ENCODE measurements at places on chromosomes 4 and X.

- no peak for DNase-seq
These were observed 5.7 kb upstream of the PPEF1 start for GRCh38 chrX:18701621-18702361.

DNA sequence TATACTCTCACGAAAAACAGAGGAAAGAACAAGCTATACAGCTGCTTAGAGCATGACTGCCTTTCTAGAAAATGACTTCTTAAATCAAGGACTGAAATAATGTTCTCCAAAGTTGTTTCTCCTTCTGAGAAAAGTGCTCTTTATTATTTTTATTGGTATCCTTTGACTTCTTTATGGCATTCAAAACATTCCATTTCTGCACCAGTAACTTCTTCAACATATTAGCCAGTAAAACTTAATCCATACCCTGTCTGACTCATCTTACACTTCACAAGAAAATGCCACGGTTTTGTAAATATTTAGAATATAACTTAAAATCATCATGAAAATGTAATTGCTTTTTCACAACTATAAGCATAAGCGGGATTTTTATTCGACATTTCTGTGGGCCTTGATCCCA, 180.4 kb downstream of the NR3C2 start:
- DNase-seq, result no peak

- DNase-seq, result no peak
These were observed 24.2 kb downstream of the FAM156A start for GRCh38 chrX:52933976-52934703.

- no peak for DNase-seq
These were observed 37.3 kb downstream of the DCUN1D4 start for GRCh38 chr4:51880016-51880915.

GRCh38 chr4:14867847-14868246, 134.4 kb upstream of the CPEB2 start:
- DNase-seq, result no peak

GRCh38 chrX:34810364-34810763, 132.2 kb upstream of the FAM47B start:
- DNase-seq, result no peak

DNA sequence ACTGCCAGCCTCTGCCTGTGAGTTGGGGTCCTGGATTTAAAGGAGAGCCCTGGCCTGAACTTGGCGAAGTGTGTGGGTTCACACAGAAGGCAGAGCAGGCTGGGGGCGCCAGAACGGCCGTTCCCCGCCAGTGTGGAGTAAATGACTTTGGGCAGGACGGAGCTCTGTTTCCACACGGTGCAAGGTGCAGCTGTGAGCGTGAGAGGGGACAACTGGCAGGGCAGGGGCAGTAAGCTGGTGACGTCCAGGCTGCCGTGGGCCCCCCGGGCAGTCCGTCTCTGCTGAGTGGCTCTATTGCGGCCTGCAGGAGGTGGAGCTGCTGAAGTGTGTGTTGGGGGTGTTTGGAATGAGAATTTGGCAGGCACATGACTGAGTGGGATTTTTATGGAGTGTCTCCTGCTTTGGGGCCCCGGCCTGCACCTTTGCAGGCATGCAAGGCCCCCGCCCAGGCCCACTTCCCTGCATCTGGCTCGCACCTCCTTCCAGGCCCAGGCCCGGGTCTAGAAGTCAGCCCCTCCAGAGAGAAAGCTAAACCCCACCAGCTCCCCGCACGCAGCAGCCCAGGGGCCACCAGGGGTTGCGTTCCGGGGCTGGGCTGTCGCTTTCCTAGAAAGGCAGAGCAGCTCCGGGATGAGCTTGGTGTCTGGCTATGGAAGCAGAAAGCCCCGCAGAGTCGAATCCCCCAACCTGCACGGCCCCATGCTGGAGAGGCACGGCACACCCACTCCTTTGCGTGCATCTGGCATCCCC, 62.2 kb upstream of the GRPEL1 start:
- DNase-seq, result no peak

DNA sequence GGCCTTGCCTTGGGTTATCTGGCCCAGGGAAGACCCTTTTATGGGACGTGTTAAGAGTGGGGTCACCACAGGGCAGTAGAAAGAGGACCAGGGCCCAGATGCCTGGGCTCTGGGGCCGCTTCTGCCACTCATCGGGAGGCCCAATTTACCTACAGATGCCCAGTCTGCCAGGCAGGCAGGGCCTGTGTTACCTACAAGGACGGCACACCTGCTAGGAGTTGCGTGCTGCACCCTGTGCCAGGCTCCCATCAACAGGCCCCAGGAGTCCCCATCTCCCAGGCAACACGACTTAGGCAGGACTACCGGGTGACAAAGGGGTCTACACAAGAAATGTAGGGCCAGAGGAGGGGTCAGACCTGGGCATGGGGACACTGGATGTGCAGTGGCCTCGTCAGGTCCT, 34.6 kb downstream of the WDR1 start:
- DNase-seq, result no peak

- no peak for DNase-seq
These were observed 37.2 kb downstream of the RTL9 start for GRCh38 chrX:110395877-110396276.

DNA sequence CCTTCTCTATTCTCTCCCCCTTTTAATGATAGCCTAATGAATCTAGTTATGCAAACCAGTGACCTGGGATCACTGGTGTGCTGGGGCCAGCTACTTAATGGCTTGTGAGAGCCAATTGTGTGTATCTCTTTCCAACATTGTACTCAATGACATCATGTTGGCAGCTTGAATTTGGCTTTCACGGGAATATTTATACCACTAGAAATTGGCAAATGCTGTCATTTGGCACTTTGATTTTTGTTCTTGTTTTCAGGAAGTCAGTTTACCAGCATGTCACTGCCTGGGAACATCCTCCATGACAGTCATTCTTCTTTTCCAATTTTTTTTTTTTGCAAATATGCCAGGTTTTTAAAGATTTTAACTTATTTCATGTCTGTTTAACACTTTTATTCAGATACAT, 1685.3 kb downstream of the STIM2 start:
- no peak for DNase-seq

DNA sequence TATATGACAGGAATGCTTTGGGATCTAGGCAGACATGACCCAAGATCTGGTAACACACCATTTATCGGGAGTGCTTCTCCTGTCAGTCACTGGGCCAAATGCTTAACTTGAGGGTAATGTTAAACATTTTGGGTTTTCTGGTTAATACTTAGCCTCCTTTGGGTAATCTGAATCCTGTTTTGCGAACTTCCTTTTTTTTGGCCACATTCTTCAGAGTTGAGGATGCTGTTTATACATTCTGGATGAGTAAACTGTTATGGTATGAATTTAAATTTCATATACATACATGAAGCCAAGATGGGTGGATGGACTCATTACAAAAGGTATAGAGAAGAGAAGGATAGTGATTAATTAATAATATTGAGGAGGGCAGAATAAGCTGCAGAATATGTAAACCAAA, 36.1 kb downstream of the MID1IP1 start:
- DNase-seq, result no peak

GRCh38 chrX:134711135-134711921, 53.1 kb upstream of the PLAC1 start:
- DNase-seq, result no peak

DNA sequence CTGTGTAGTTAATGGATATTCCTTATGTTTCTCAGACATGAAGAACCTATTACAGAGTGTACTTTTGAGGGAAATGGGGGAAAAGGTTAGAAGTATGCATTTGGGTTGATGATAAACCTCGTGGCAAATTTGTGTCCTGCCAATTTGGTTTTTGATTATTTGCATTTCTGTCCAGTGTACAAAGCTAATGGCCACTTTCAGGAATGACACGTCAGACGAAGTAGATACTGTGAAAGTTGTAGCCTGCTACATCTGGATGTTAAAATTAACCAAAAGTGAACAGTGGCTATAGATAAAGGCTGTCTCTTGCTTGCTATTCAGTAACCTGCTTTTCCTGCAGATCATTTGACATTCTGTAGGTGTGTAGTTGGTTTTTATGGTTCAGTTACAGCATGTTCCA, 1.0 kb downstream of the PRDX4 start:
- DNase-seq, result no peak

GRCh38 chrX:71111921-71112431, 599 bp upstream of the IL2RG start:
- DNase-seq, result no peak

GRCh38 chrX:5220421-5220820, 1008.2 kb downstream of the NLGN4X start:
- no peak for DNase-seq

DNA sequence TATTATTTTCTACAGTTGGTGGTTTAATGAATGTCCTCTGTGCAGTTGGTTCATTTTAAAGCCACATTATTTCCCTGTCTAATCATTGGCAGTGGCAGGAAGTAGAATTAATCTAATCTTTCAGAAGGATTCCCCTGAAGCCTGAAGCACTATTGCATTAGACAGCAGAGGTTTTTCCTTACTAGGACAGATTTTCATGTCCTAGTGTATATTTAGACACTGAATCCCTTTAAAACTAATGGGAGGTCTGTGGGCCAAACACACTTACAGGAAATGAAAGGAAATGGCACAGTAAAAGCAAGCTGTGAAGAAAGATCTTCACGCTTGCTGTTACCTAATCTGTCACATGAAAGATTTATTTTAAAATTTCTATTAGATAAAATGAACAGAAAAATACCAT, 165.2 kb downstream of the SLC39A8 start:
- DNase-seq, result no peak

GRCh38 chr4:42646999-42647541, 9.8 kb downstream of the ATP8A1 start:
- no peak for DNase-seq

DNA sequence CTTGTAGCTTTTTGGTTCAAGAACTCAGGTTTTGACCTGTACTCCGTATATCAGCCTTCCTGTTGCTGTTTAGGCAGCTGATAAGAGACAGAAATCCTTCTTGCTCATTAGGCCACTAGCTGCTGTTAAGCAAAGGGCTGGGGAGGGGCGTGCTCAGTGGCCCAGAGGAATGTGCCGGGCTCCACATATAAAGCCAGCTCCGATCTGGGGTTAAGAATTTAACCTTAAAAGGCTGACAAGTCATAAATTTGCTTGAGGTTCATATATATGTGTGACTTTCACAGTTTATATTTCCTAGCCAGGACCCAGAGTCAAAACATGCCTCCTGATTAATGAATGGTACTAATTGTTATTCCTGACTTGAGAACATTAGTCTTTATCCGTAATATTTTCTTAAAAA, 15.3 kb downstream of the GPC3 start:
- no peak for DNase-seq

- no peak for DNase-seq
These were observed 118.0 kb upstream of the PPARGC1A start for GRCh38 chr4:24007860-24008261.

- no peak for DNase-seq
These were observed 4.3 kb upstream of the SLC4A4 start for GRCh38 chr4:71334465-71334882.

DNA sequence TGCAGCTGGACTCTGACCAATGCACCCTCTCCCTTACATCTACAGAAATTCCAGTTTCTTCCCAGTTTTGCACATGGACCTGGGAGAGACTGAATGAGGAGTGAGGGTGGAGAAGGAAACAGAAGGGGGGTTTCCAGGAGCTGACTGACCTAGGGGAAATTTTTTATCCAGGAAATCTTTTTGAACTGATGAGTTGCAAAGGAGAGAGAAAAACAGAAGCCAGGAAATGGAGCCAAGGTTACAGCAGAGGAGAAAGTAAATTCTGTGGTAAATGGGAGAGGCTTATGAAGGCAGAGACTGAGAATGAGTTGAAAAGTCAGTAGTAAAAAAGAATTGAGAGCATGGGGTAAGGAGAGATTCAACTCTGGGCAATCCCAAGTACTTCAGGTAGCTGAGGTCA, 192.8 kb downstream of the SMIM20 start:
- no peak for DNase-seq

DNA sequence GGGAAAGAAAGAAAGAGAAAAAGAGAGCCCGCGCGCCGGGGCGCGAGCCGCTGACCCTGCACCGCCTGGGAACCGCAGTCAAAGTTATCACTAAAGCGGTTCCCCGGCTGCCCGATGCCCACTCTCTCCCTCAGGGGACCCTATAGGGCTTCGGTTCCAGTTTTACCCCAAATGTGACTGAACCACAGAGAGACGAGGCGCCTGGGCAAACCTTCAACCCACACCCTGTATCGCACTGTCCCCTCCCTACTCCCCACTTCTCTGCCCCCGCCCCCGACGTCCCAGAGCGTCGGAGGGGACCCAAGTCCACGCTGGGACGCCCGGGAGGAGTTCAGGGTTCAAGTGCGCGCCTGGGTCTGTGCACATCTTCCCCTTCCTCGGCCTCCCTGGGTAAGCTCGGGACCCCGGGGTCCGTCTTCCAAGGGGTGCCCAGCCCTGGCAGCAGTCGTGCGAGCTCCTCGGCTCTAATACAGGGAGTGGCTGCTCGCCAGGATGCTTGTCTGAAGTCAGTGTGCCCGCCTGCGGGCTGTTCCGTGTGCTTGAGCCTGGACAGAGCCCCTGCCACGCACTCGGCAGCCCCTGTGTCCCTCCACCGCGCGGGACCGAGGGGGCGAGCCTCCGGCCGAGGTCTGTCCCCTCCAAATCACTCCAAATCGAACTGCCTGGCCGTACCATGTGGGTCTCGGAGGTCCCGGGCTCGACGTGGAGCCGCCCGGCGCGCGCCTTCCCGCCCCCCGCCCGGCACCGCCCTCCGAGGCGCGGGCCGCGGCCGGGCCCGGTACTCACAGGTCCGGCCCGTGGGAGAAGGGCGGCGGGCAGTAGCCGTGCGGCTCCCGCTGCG, 960 bp downstream of the TRPC3 start:
- no peak for DNase-seq

- no peak for DNase-seq
These were observed 95.8 kb downstream of the NHSL2 start for GRCh38 chrX:72006461-72006860.

DNA sequence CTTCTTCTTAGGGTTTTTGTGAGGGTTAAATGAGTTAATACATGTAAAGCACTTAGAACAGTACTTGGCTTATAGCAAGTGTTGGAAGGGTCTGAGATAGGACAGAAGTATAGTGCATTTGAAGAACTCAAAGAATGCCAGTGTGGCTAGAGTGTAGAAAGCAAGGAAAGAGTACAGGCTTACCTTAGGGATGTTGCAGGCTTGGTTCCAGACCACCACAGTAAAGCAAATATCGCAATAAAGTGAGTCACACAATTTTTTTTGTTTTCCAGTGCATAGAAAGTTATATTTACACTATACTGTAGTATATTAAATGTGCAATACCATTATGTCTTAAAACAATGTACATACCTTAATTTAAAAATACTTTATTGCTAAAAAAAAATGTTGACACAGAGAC, 41.3 kb downstream of the KIF4A start:
- no peak for DNase-seq

- no peak for DNase-seq
These were observed 327.1 kb downstream of the PAPSS1 start for GRCh38 chr4:107392951-107393350.

- DNase-seq, result no peak
These were observed 301.1 kb downstream of the ANK2 start for GRCh38 chr4:113350576-113350975.

- no peak for DNase-seq
These were observed 5.1 kb upstream of the SFRP2 start for GRCh38 chr4:153794006-153794405.

- DNase-seq, result no peak
These were observed 1594.6 kb downstream of the ARAP2 start for GRCh38 chr4:34649716-34650115.

Measured in activated T-helper 9 cell treated with anti-CD3 and anti-CD28 coated beads, Interleukin-2, amount 50 U/mL, for 16 hours (primary cell).